ENCODE measurements at places on chromosomes 16 and 17.

DNA sequence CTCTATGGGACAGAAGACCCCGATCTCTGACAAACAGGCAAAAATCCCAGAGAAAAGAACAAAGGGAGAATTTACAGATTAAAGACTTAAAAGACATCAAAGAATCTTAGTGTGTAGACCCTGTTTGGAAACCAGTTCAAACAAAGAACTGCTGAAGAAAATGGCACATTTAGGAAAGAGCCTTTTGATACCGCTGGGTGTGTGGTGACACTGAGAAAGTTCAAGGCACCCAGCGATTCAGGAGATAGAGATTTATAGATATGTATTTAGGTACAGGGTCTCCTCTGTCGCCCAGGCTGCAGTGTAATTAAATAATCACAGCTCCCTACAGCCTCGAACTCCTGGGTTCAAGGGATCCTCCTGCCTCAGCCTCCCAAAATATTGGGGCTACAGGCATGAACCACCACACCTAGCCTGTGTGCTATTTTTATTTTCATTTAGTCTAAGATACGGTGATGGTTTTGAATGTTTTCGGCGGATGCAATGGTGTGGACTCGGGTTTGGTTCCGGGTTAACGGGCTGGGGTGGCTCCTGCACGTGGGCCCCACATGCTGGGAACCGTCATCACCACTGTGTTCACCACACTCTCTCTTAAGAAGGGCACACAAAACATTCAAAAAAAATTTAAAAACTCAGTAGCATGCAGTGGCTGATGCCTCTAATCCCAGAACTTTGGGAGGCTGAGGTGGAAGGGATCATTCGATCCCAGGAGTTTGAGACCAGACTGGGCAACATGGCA is 114.0 kb downstream of the ZNF778 start:
- no peak for DNase-seq

DNA sequence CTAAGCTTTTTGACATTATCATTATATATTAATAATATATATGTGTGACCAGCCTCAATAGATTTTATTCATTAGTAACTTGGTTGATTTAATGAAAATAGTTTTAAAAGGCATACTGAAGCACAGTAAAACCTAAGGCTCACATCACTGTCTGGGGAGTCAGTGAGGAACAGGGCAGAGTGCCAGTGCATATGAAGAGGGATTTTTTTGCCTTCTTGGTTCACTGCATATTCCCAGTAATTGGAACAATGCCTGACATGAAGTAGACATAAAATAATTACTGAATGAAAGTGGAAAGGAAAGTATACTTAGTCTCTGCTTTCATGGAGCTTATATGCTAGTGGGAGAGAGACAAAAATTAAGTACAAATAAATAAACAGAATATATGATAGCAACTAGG is 81.1 kb downstream of the FTO start:
- DNase-seq, result no peak

DNA sequence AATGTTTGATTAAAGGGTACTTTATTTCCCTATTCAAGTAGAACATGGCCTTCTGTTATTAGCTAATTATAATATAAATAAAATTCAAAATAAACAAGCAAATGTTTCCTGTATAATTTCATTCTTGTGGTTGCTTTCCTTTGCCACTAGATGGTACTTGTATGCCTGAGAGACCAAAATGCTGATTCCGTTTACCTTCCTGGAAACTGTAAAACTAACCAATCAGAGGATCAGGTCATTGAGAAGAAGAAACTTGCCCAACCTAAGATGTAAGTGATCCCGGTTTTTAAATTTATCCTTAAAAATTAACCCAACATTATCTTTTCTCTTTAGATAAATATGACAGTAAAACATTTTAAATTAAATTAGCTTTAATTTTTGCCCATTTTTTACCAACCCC is 8.1 kb upstream of the ABCA5 start:
- no peak for DNase-seq

- no peak for DNase-seq
These were observed 68.0 kb upstream of the MAF start for GRCh38 chr16:79668502-79668901.

DNA sequence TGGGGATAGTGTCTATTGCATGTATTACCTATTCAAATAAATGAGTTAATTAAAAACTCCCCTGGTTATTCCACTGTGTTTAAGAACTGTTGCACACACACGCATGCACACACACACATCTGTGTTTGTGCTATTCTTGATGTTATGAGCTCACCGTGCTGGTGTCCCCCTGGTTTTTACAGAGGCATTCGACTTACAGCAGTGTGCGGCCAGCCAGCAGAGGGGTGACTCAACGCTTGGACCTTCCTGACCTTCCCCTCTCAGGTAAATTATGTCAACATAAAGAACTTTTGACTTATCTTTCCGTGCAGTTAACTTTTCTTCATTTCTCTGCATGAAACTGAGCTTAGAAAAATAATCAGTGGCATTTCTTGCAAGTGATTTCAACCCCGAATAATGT is 214.0 kb downstream of the LGALS9B start:
- no peak for DNase-seq

Data from left kidney (tissue), 8 donors.